Stimulated activated CD4-positive, alpha-beta T cell treated with anti-CD3 and anti-CD28 coated beads, Interleukin-1b, Interleukin-23, amount 100 ng/mL, for 4 hours (primary cell): ENCODE measurements at places on chromosomes 5 and 9.

DNA sequence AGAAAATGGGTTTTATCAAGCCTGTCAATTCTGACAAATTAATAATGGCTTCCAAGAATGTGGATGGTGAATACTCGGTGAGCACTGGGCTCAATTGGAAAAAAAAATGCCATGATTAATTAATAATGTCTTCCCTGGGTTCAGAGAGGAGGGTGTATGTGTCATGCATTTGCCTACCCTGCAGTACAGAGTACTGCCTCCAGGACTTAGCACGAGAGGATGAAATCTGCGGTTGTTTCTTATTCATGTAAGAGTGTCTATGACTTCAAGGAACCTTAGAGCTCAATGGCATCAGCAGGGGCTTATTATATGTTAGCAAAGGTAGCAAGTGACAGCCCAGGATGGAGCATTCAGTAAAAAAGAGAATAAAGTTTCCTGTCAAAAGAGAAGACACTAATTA, 132.7 kb downstream of the GRIA1 start:
- no peak for DNase-seq

DNA sequence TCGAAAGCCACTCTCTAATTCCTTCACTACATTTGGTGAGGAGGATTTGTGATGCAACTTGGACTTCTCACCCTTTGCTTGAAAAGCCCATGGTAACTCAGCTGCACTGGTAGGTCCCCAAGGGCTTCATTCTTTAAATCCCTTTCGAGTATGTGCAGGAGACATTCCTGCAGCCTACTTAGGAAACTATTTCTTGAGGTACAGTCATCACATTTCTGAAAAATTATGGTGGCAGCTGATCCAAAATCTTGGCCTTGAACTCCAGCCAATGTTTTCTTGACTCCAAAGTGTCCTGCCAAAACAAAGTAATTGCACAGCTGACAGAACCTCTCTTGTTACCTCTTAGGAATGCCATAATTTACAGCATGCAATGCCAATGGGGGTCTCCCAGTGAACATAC, 99.7 kb downstream of the NPR3 start:
- no peak for DNase-seq

GRCh38 chr9:80831751-80832150, 857.6 kb downstream of the TLE1 start:
- DNase-seq = no peak

- DNase-seq = no peak
These were observed 1724.3 kb upstream of the C9orf72 start for GRCh38 chr9:29297592-29297991.

GRCh38 chr9:137321726-137322361, 19.8 kb upstream of the NRARP start:
- no peak for DNase-seq

- DNase-seq = no peak
These were observed 112.4 kb upstream of the IRX2 start for GRCh38 chr5:2863675-2864433.

DNA sequence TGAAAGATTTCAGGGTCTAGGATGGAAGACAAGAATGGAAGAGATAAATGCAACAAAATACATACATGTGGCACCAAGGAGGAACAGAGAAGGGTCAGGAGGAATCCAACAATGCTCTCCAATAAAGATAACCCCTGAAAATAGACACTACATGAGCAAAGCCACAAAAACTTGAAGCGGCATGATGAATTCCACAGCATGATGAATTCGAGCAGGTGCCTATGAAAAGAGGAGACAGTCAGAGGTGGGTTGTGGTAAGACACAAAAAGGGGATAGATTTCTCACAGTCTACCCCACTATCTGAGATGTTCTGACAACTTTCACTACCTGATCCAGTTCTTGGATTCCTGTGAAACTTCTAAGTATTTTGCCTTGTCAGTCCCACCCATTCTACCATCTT, 81.5 kb upstream of the PAPPA start:
- no peak for DNase-seq

- no peak for DNase-seq
These were observed 7.5 kb upstream of the PFDN1 start for GRCh38 chr5:140310434-140310833.

GRCh38 chr9:72807765-72808445, 144.9 kb downstream of the ALDH1A1 start:
- DNase-seq = no peak

- DNase-seq = no peak
These were observed 54.4 kb downstream of the ANKH start for GRCh38 chr5:14816999-14817761.

DNA sequence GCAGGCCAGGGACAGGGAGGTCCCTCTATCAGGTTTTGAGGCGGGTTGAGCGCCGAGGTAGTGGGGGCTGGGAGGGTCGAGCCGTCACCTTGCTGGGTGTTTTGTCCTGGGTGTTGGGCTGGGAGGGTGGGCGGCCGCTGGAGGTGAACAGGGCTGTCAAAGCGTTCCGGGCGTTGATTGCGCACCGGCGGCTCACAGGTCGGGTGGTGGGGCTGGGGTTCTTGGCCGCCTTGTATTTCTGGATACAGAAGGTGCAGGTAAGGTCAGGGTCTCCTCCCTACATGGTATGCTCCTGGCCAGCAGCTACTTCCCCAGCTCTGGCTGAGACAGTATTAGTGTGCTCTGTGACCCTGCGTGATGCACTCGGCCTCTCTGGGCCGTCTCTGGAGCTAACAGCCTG, 6.1 kb downstream of the BBLN start:
- no peak for DNase-seq

DNA sequence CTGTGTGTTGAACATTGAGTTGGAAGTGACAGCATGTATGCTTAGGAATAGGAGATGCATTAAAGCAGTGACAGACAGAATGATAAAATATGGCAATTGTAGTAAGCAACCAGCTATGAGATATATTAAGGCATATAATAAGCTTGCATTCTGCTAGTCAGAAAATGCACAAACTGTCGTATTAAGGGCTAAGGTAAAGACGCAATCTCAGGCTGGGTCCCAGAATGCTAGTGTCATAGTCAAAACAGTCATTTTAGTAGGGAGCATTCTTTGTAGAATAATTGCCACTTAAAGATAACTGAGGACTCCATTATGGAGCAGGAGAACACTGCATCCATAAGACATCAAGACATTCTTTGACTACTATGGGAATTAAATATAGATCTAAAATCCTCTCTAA, 1369.7 kb upstream of the C9orf72 start:
- no peak for DNase-seq

GRCh38 chr9:18297056-18297841, 176.7 kb upstream of the ADAMTSL1 start:
- no peak for DNase-seq

DNA sequence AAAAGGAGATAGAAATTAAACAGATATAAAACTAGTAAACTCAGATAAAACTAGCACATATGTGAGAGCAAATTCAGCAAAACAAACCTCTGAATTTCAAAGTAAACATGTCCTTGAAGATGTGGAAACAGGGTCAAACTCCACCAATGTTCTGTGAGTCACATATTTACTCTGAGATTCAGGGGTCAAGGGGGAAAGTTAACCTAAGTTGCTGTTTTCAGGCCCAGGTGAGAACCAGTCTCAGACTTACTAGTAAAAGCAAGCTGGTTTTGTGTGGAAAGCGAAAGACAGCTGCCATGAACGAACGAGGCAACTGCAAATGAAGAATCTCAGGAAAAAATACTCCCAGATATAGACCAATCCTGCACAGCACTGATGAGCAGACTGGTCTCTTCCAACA, 29.0 kb downstream of the PSMB7 start:
- no peak for DNase-seq

GRCh38 chr5:32276173-32276853, 36.4 kb downstream of the MTMR12 start:
- no peak for DNase-seq

DNA sequence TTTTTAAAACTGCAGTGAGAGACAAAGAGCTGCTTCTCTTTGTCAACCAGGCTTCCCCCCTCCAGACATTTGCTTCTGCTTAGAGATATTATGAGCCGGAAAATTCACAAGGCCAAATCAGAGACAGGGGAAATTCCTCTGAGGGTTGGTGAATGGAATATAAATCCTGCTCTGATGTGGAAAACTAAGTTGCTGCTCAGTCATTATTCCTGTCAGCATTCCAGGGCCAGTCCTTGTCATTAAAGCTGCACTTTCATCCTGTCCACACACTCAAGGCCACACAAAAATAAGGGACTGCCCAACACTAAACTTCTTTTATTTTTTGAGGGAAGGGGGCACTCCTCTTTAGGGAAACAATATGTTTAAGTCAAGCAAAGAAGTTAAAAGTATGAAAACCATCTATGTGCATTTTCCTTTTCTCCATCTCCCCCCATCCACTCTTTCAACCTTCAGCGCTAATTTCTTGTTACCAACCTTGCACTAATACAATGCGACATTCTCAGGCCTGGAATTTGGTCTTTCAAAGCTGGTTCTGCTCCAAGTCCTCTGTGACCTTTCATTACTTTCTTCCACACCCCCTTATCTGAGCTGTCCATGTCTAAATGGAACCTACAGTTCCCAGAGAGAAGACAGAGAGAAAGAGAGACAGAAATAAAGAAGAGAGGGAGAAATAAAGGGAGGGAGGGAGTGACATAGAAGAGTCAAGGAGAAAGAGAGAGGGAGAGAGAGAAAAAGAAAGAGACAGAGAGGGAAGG, 118.9 kb upstream of the S1PR3 start:
- no peak for DNase-seq

GRCh38 chr5:40841068-40841805, at the start of gene CARD6:
TSS of gene CARD6 (plus strand) at chr5:40841367. CDS start at chr5:40841383, 16 bp downstream.
- DNase-seq = no peak

- DNase-seq = no peak
These were observed 212.9 kb downstream of the PBX3 start for GRCh38 chr9:125959951-125960619.

DNA sequence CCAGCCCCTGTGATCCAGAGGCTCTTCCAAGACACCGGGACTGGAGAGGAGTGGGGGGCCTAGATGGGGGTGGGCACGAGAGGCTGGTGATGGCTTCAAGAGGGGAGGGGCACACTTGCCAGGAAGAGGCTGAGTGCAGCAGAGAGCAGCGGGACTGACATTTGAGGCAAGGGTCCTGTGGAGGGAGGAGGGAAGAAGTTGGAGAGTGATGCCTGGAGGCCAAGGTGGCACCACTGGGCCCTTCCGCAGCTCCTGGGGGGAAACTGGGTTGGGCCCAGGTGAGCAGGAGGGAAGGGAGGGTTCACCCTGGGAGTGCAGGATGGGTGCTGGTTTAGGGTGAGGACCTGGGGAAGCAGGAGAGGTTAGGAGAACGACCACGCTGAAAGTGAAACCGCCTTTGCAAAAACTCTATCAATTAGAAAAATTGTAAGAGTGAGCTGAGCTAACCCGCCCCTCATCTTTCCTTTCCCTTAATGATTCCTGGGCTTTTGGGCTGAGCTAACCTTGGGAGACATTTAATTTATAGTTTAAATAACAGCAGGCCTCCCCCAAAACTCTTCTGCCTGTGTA, 26.2 kb downstream of the ABO start:
- no peak for DNase-seq

GRCh38 chr9:23088932-23089364, 642.3 kb downstream of the DMRTA1 start:
- DNase-seq = no peak

DNA sequence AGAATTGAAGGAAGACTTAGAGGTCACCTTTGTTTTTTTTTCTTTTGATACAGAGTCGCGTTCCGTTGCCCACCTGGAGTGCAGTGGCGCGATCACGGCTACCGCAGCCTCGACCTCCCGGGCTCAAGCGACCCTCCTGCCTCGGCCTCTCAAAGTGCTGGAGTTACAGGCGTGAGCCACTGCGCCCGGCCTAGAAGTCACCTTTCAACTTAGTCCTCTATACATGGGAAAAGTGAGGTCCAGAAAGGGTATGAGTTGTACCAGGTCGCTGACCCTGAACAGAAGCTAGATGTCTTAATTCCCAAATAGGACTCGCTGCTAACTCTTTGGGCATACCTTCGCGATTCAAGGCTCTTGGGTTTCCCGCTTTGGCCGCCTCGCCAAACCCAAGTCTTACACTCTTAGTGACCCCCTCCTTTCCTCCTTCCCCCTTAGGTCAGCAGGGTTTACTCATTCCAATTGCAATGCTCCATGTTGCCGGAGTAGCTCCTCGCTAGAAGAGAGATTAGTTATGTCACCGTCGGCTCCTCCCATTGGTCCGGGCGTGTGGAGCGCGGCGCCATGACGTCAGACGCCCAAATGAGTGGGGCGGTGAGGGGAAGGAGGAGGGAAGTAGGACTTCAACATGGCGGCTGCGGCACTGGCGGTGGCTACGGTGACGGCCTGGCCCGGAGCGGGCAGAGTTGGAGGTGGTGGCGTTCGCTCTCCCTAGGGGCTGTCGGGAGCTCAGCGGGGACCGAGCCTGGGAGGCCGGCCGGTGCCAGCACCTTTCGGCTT, at the start of gene UBAP1:
Gene UBAP1 (plus strand): TSS at position 608 of the 777 bp plus-strand sequence. CDS start 41,872 bp downstream, outside the sequence.
- DNase-seq = peak; percentile 86

GRCh38 chr5:76801159-76801802, 17.5 kb upstream of the F2RL1 start:
- no peak for DNase-seq

DNA sequence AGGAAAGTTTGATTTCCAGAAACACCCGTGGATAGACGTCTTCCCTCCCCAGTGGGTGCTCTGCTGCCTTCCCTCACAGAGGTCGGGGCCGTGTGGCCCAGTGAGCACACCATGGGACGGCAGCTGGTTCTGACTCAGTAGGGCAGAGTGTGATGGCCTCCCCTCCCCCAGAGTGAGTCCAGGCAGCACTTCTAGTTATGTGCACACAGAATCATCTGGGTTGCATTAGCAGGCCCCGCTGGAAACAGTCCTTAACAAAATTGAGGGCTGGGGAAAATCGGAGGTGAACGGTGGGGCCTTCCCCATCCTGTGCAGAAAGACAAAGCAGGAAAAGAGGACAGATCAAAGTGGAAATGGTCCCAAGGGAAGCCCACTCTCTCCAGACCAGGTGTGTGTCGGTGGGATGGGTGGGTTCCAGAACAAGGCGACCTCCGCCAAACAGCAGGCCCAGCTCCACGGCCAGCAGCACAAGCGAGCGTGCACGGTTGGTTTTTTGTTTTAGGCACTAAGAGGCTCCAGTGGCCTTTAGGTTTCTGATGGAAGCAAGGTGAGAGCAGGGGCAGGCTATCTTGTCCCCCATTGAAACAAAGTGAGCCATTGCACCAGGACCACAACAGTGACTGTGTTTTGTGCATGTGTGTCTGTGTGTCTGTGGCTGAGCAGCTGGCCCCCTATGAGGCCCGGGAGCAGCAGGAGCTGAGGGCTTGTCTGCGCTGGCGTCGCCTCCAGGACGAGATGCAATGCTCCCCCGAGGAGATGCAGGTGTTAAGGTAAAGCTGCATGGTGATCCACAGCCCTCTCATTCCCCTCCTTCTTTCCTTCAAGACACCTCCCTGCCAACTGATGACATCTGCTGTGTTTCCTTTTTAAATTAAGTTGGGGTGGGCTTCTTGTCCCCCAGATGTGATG, 201.5 kb downstream of the AOPEP start:
- DNase-seq = no peak

DNA sequence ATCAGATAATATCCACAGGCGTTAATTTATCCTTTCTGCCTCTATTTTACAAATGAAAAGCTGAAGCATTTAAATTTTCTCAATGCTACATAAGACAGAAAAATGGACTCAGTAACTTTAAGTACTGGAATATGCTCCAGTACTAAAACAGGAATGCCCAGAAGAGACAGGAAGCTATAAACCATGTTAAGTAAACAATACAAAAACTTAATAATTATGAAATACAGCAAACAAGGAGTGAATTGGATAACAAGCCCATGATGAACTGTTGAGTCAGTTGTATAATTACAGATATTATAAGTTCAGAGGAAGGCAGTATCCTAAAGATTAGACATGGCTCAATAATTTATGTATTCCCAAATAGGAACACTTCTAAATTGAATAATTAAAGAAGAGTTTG, 148.5 kb downstream of the CHSY3 start:
- DNase-seq = no peak

- no peak for DNase-seq
These were observed 78.7 kb upstream of the SAP30L start for GRCh38 chr5:154367101-154367500.

GRCh38 chr5:1183424-1184162, 17.8 kb upstream of the SLC6A19 start:
- no peak for DNase-seq
